ENCODE measurements at places on chromosomes 5 and 9.

GRCh38 chr5:66747607-66748006 is 151.4 kb downstream of the MAST4 start:
- DNase-seq: no peak

DNA sequence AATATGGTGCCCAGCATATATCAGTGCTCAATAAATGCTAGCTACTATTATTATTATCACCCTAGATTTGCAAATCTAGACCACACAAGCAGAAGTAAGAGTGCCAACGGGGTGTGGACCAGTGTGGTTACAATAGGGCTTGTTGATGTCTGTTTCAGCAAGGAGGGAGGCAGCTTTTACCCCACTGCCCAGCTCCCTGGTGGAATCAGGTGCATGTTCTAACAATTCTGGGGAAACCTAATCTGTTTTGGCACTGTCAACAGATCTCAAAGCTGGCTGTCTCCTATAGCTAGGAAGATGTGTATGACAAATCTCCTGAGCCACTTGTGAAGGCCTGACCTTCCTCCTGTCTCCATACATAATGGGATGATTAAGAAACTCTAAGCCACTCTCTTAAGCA is 5.7 kb downstream of the TGFBI start:
- no peak for DNase-seq

- DNase-seq: no peak
Measured at GRCh38 chr9:70607926-70608325, 193.5 kb upstream of the KLF9 start.

DNA sequence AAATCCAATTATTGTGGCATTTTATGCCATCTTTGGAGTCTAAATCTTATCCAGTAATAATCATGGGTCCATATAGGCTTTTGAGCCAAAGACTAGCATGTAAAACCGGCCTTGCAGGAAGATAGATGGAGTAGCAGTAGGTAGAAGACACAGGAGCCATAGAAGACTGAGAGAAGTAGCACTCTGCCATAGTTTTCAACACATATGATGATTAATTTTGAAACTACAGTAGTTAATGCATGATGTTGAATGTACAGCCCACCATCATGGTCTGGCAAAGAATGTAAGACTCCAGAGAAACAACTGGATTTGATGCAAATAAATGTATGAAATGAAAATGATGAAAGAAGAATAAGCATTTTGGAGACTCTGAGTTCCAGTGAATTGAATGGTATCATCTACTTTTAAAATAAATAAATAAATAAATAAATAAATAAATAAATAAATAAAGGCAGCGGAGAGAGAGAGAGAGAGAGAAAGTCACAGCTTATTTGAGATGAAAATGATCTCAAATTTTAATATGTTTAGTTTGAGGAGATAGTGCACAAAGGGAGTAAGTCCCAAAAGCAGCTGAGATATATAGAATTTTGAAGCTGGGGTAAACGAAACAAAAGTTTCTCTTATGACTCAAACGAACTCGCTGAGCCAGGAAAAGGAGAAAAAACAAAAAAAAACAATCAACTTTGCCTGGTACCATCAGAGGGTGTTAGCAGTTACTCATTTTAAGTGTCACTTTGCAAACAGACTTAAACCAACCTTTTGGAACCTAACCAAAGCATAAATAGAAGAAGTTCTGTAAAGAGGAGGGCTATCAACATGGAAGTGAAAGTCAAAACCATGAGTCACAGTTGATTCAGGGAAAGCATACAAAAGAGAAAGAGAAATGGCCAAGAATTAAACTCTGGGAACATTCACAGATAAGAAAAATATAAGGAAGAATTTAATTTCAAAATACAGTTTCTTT is 388.7 kb downstream of the CETN3 start:
- DNase-seq: no peak

Measured in activated CD8-positive, alpha-beta memory T cell treated with anti-CD3 and anti-CD28 coated beads for 1 hour (primary cell).